ENCODE measurements at places on chromosomes 1 and 21. TPM values are rescaled to one million over a fixed set of nuclear protein-coding genes. Genes with fewer than 3 reads are reported as not detected.

The C1orf167 gene
- total RNA-seq: not detected

The ZFP69 gene
- 1.1 TPM for total RNA-seq

The TLCD4 gene
- 174 TPM for total RNA-seq

The SMIM1 gene
- 4.9 TPM for total RNA-seq

The SLC16A1 gene
- total RNA-seq: 29.2 TPM

The FBLIM1 gene
- 6.2 TPM for total RNA-seq

The HTR6 gene
- total RNA-seq: not detected

The RHD gene
- total RNA-seq: 0.18 TPM

The S100A9 gene
- total RNA-seq: 36.3 TPM

The ADAMTS1 gene
- 3.3 TPM for total RNA-seq

The FCRL5 gene
- total RNA-seq: 0.05 TPM

- DNase-seq: no peak
These were observed 59.5 kb upstream of the CD55 start for GRCh38 chr1:207261971-207262370.

DNA sequence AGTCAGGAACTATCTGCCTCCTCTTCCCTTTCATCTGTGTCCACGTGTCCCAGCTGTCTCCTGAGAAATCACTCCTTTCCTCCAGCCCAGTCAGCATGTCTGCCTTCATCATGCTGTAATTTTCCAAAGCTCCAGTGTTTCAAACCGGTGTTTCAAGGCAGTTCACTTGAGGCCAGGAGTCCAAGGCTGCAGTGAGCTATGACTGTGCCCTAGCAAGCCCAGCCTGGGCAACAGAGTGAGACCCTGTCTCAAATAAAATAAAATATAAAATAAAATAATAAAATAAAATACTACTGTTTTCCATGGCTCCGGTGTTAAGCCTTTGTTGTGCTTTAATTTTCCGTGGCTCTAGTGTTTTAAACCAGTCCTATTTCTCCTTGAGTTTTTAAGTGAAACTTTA, 7.9 kb upstream of the SELENON start:
- DNase-seq: no peak

GRCh38 chr1:151638074-151638775, 26.4 kb downstream of the SNX27 start:
- DNase-seq: no peak

DNA sequence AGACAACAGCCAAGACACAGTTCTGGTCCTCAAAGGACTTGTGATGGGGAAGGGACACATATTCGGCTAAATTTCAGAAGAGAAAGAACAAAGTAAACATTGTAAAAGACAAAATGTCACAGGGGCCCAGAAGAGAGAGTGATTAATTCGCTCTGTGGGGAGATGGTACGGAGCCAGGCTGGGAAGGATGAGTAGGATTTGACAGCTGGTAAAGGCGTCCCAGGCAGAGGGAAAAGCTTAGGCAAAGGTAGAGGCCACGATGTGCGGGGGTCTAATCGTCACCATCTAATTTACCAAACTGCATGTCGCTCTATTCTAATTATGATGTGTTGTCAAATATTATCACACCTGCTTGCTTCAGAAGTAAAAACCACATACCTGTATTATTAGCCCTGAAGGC, 17.3 kb upstream of the EFNA1 start:
- DNase-seq: no peak

GRCh38 chr1:209708297-209708696, 3.7 kb downstream of the HSD11B1 start:
- no peak for DNase-seq

DNA sequence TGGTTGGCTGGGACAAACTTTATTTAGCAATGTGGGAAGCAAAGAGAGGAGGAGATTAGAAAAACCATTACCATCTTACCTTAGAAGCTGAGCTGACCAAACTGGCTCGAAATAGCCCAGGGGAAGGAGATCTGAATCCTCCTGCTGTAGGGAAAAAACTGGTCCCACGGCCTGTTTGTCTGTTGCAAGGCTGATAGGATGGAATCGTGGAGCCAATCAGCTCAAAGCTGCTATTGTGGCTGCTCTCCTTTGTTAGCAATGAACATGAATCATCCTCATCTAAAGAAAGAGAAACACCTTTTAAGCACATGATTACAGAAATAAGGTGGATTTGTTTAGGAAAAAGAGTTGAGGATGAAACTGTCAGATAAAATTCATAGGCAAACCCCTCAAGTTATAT, 21.5 kb downstream of the CLSPN start:
- no peak for DNase-seq

GRCh38 chr1:70041317-70042045, 163.9 kb downstream of the LRRC40 start:
- no peak for DNase-seq

DNA sequence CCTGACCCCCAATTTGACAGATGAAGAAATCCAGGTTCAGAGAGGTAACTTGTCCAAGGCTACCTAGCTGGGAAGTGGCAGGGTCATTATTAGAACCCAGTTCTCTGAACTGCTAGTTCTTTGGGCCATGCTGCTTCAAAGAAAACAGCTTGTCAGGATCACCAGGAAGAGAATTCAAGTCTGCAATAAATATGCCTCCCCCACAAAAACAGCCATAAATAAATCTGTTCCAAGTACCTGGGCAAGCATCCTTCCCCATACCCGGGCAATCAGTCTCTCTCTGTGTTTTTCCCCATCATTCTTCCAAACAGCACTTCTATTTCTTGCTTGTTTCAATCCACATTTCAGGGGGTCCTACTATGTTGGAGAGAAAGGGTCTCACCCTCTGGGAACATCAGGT, 34.1 kb downstream of the SLC9A1 start:
- no peak for DNase-seq

DNA sequence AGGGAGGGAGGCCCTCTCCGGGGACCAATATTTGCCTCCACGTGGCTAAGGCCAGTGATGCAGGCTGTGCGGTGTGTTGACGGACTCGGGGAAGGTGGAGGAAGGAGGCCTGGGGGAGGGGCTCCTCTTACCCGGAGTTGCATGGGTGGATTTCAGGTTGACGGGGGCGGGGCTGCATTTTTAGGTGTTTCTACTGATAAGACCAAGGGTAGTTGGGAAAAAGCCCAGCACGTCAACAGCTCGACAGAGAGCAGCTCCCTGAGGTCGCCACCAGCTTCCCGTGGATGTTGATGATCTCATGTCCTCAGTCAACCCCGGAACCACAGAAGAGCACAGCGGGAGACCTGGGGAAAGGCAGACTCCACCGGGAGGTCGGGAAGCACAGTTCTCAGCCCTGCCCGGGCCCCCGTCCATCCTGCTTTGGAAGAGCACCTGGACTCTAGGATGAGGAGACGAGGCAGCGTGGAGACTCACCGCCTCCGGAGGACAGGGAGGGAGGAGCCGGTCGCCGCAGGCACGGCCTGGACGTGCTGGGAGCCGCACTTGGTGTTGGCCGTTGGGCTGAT, 32.9 kb upstream of the COL6A1 start:
- DNase-seq: no peak

DNA sequence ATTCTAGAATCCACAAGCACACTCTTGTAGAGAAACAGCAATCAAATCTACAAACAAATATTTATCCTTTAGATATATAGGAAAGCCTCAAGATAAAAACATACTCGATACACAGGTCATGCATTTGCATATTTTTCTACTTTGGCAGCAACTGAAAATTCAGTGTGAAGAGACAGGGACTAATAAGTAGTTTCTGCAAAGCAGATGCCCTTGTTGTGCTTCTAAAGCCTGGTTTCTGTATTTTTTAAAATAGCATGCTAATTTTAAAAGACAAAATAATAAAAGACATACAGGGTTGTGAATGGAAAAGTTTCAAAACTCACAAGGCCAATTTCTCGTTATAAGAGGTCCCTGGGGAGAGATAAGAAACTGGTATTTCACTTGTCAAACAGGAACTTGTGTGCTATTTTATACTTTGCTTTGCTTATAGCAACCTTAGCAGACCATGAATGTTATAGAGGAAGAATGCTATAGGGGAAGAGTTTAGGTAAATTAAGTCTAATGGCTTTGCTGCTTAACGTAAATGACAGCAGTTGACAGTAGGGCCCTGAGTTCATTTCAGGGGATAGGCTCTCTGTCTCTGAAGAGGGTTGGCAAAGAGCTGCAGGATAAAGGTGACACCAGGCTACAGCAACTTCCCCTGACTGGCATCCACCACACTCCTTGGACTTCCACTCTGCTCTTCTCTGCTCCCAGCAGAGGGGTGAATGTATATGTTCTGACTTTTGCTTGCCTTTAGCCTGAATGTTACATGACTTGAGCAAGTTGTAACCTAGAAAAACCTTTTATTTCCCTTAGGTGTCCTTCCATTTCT, 9.4 kb upstream of the RGS13 start:
- no peak for DNase-seq

- DNase-seq: no peak
These were observed 66.8 kb downstream of the DNAH14 start for GRCh38 chr1:224996266-224996665.

DNA sequence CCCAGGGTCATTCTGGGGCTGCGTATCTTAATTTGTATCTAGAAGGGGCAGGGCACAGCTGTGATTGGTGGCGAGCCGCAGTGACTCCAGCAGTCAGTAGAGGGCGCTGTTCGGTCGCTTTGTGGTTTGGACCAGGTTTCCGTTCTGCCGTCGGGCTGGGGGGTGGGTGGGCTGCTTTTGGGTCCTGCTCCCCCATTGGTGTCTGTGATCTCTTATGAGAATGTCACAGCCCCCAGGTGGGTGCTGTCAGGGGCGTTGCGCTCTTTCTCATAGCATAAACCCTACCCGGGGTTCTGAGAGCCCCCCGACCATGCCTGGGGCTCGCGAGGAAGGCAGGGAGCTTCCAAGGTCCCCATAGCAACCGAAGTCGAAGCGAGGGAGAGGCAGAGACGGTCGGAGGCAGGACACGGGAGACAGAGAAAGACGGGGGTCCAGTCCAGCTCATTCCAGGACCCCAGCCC, 5.4 kb downstream of the TFF3 start:
- DNase-seq: no peak

GRCh38 chr1:205936311-205936710, 6.9 kb downstream of the SLC26A9 start:
- no peak for DNase-seq

GRCh38 chr1:110430366-110430765, 20.6 kb upstream of the PROK1 start:
- no peak for DNase-seq

- no peak for DNase-seq
These were observed 269.5 kb upstream of the NCAM2 start for GRCh38 chr21:20728691-20729090.

- DNase-seq: peak; percentile 72
These were observed at the start of gene COL6A1 for GRCh38 chr21:45981151-45982091. TSS of gene COL6A1 (plus strand) at chr21:45981770. CDS start at chr21:45981851, 81 bp downstream.

DNA sequence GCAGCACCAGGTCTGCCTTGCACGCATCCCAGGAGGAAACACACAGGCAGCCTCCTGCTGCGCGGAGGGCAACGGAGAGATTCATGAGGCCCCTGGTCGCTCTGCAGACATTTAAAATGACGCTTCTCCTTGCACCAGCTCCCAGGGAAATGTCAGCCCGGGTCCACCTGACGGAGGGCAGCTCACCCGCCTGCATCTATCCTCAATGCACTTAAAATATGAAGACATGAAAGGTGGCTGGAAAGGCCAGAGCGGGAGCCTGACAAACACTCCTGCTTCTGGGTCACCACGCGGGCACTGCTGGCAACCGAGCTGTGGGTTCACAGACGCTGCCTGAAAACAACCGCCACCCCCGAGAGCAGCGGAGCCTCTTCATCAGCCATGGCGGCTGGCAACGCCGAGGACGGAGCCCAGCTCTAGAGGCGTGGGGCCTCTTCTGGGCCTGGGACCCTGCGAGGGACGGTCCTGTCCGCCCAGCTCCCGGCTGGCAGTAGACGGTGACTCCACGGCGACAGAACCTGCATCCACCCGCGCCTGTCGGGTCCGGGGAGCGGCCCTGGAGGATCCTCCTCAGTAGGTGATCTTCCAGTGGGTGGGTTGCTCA, 22.7 kb downstream of the POFUT2 start:
- DNase-seq: peak; percentile 37

GRCh38 chr21:37159949-37160348, 86.9 kb downstream of the TTC3 start:
- DNase-seq: no peak

DNA sequence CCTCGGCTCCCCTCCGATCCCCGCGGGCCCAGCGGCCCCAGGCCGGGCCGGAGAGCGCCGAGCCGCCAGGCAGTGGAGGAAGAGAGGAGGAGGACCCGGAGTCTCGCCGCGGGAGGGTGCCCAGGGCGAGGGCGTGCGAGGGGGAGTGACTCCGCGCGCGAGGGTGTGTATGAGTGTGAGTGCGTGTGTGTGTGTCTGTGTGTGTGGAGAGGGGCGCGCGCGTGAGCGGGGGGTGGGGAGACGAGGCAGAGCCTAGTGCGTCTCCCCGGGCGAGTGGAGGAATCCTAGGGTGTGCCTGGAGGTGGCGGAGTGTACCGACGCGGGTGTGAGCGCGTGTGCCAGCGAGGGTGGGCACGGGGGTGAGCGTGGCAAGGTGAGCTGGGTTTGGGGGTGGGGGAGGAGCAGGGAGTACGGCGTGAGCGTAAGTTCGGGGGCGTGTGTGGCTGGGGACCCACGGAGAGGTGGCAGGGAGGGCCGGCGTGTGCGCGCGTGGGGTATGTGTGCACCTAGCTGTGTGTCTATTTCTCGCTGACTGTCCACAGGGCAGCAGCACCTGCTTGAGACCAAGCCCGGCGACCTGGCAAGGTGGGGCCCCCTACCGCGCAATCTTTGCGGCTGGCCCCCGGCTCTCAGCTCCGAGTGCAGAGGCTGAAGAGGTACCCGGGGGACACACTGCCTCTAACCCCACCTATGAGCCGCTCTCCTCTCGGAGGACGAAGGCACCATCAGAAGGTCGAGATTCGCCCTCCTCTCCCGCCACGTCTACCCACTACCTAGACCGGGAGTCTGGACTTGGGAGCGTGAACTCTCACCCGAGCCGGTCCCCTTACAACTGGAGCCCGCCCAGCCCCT, 784 bp upstream of the KCND3 start:
- DNase-seq: peak; percentile 59

Measured in left lobe of liver (tissue), 2 donors.